ENCODE measurements at places on chromosomes 16 and 17. TPM values are rescaled to one million over a fixed set of nuclear protein-coding genes. Genes with fewer than 3 reads are reported as not detected.

DNA sequence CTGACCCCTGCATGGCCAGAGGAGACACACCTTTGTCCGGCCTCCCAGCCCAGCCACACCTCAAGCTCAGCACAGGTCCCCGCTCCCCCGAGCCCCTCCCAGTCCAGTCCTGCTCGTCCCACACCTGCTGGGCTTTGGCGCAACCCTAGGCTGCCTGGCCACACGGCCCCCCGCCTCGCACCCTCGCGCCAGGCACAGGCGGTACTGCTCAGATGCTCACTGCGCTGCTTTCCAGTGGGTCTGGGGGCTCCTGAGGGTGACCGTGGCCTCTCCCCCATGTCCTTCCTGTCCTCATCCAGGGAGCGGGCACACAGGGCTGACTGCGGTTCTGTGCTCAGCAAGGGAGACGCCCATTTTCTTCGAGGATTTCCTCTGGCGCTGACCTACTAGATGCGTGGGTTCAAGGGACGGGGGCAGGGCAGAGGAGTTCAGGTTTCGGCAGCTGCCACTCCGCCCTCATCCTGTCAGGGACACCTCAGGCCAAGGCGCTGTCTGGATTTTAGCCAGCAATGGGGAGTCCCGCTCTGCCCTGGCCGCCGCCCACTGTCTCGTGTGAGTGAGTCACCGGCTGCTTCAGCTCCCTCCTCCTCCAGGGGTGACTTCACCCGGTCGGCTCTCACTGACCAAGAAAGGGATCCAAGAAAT is 118.0 kb upstream of the ZNF469 start:
- peak; percentile 90 for DNase-seq
- H3K36me3 ChIP-seq, result no peaks in the 10 kb centered on the region
- no peak overlapping the region for H3K27ac ChIP-seq
- H3K4me1 ChIP-seq, result peaks cover 5% of the 10 kb centered on the region
- H3K27me3 ChIP-seq, result no peaks in the 10 kb centered on the region

DNA sequence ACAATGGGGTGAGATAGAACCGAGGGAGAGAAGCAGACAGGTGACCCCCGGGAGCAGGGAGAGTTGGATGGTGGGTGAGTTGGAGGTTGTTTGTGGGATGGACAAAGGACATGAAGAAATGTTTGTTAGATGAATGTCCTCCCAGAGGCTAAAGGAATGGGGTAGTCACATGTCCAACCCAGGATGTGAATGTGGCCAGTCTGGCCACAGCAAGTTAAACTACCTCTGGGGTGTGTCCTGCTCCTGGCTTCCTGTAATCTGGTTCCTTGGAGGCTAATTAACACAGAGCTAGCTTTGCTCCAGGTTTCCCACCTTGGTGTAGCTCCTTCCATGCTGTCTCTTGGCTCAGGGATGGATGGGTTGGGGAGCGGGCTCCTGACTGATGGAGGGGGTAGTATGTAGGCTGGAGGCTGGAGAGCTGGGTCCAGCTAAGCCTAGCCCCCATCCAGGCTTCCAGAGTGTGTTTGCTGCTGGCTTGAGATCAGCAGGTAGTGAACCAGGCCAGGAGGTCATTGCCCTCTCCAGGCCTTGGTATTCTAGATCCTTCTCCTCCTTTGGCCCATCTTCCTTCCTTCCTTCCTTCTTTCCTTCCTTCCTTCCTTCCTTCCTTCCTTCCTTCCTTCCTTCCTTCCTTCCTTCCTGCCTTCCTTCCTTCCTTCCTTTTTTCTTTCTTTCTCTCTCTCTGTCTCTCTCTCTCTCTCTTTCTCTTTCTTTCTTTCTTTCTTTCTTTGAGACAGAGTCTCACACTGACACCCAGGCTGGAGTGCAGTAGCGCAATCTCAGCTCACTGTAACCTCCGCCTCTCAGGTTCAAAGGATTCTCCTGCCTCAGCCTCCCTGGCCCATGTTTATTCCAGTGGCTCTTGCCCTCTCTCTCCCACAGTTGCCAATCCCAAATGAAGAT is 28.0 kb upstream of the UBE2G1 start:
- no peak overlapping the region for H3K27ac ChIP-seq
- no peak overlapping the region for H3K4me3 ChIP-seq
- no peaks in the 10 kb centered on the region for H3K36me3 ChIP-seq

- H3K27me3 ChIP-seq, result no peaks in the 10 kb centered on the region
- no peak for DNase-seq
- no peaks in the 10 kb centered on the region for H3K36me3 ChIP-seq
- H3K4me3 ChIP-seq, result no peak overlapping the region
- peaks cover 20% of the 10 kb centered on the region for H3K4me1 ChIP-seq
These were observed 2.1 kb downstream of the P2RX5 start for GRCh38 chr17:3693829-3694231.

GRCh38 chr16:47873434-47873833 is 282.4 kb downstream of the ABCC12 start:
- no peaks in the 10 kb centered on the region for H3K36me3 ChIP-seq
- no peak for DNase-seq
- H3K27me3 ChIP-seq, result no peaks in the 10 kb centered on the region

- H3K36me3 ChIP-seq, result peaks cover 86% of the 10 kb centered on the region
- no peak overlapping the region for H3K4me3 ChIP-seq
- H3K27me3 ChIP-seq, result no peaks in the 10 kb centered on the region
- DNase-seq, result no peak
These were observed 49.4 kb upstream of the GSG1L start for GRCh38 chr16:28112908-28113307.

DNA sequence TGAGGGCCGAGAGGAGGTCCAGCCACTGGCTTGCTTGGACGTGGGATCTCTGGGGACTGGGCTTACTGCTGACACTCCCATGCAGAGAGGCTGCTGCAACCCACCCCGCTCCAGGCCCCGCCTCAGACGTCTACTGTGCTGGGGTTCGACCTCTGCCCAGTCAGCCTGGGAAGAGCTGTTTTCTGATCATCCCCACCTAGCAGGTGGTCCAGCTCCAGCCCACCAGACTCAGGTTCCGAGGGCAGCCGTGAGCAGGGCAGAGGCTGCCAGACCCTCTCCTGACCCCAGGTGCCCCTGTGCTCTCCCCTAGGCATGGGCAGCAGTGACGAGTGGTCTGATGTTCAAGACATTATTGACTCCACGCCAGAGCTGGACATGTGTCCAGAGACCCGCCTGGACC is 23.4 kb downstream of the NME3 start:
- peaks cover 61% of the 10 kb centered on the region for H3K36me3 ChIP-seq

GRCh38 chr17:69523244-69523861 is 108.9 kb downstream of the MAP2K6 start:
- peaks cover 41% of the 10 kb centered on the region for H3K36me3 ChIP-seq
- no peak overlapping the region for H3K27ac ChIP-seq
- no peak overlapping the region for H3K4me3 ChIP-seq
- H3K4me1 ChIP-seq, result no peaks in the 10 kb centered on the region

DNA sequence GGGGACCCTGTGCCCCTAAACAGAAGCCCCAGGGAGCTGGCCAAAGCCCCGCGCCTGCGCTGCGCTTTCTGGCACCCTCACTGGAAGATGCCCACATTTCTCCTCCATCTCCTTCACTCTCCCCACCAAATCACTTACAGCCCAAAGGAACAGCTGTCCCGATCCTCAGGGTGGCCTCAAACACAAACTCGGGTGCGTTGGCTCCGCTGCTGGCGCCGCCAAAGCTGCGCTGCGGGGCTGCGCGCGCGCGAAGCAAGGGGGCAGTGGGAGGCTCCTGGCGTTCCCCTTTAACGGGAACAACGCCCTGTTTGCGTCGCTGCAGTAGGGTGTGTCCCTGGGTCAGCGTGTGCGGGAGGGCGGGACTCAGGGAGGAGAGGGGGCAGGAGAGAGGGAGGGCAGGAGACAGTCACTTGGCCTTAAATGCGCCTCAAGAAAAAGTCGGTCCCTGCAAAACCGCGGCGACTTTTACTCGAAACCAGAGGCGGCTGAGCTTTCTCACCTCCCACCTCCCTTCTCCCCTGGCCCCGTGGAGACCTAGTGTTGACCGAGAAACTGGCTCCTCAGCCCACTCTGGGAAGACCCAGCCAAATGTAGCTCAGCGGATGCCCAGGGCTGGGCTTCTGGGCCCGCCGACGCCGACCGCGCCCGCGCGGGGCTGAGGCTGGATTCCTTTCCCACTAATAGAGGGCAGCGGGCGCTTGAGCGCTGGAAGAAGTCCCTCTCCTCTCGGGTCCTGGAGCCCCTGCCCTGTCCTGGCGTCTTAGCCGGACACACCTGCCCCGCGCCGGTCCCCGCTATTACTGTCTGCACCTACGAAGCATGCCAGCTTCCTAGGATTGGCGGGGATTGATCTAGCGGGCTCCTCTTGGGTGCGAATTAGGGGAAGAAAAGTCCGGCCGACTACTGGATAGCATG is 2.6 kb downstream of the PMP22 start:
- no peak overlapping the region for H3K4me3 ChIP-seq
- no peak for DNase-seq
- H3K27ac ChIP-seq, result no peak overlapping the region
- H3K27me3 ChIP-seq, result peaks cover 10% of the 10 kb centered on the region
- H3K4me1 ChIP-seq, result peaks cover 16% of the 10 kb centered on the region

GRCh38 chr17:5943232-5943631 is 126.9 kb upstream of the WSCD1 start:
- H3K4me1 ChIP-seq, result no peaks in the 10 kb centered on the region
- DNase-seq, result no peak

GRCh38 chr16:87540897-87541146 is 48.0 kb upstream of the ZCCHC14 start:
- H3K27me3 ChIP-seq, result no peaks in the 10 kb centered on the region
- no peak for DNase-seq
- H3K4me3 ChIP-seq, result no peak overlapping the region
- H3K36me3 ChIP-seq, result no peaks in the 10 kb centered on the region
- no peaks in the 10 kb centered on the region for H3K4me1 ChIP-seq

- DNase-seq, result no peak
- no peaks in the 10 kb centered on the region for H3K36me3 ChIP-seq
- H3K27me3 ChIP-seq, result no peaks in the 10 kb centered on the region
- H3K4me1 ChIP-seq, result no peaks in the 10 kb centered on the region
These were observed 6.2 kb upstream of the TMEM235 start for GRCh38 chr17:78225088-78225865.

GRCh38 chr16:71915350-71915749 is 20.0 kb downstream of the IST1 start:
- no peak for DNase-seq
- no peak overlapping the region for H3K4me3 ChIP-seq
- H3K27ac ChIP-seq, result no peak overlapping the region
- peaks cover 45% of the 10 kb centered on the region for H3K36me3 ChIP-seq

DNA sequence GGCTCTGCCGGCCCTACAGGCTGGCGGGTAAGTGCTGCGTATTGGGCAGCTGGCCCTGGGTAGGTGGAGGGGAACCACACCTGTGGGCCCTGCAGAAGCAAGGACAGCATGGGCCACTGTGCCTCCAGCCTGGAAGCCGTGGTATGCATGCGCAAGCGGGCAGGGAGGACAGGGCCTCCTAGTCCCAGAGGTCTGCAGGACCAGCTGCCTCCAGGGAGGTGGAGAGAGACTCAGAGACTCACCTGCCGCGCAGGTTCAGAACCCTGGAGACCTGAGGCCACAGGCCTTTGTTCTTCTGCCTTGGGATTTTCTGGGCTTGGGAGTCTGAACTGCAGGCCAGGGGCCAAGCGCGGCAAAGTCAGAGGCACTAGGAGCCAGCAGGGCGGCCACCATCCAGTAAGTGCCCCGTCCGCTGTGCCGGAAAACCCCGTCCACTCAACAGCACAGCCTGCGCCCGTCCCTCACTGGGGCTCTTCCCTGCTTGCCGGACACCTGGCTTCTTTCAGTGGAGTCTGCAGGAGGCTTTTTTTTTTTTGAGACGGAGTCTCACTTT is 8.8 kb upstream of the RAB40C start:
- H3K4me1 ChIP-seq, result no peaks in the 10 kb centered on the region
- no peaks in the 10 kb centered on the region for H3K27me3 ChIP-seq
- DNase-seq, result no peak
- H3K36me3 ChIP-seq, result no peaks in the 10 kb centered on the region
- no peak overlapping the region for H3K4me3 ChIP-seq
- no peak overlapping the region for H3K27ac ChIP-seq

DNA sequence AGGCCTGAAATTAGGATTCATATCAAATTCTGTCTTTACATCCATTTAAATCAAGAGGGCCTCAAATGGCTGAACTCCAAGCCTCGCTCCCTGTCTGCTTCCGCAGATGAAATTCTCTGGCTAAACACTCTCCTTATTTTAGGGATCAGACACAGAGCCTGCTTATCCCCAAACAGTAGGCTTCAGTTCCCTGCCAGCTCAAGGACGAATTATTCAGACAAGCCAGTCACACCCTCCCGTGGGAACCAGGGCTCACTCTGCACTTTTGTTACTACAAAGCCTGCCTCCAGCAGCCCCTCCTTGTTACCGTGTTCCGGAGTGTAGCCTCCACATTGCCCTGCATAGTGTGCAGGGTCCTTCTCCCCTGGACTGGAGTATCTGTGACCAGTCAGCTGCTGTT is 46.6 kb upstream of the LCMT1 start:
- no peak overlapping the region for H3K27ac ChIP-seq
- no peak overlapping the region for H3K4me3 ChIP-seq
- peaks cover 63% of the 10 kb centered on the region for H3K4me1 ChIP-seq
- no peaks in the 10 kb centered on the region for H3K36me3 ChIP-seq

Gene KRT28
- not detected for total RNA-seq

Gene SRL
- total RNA-seq, result not detected

Gene SLC25A10
- 5.0 TPM for total RNA-seq

Data from CD4-positive, alpha-beta memory T cell (primary cell).